ENCODE measurements at places on chromosomes 6 and 20.
A peak's percentile ranks its signal among the peaks of the same experiment; 100 is the strongest.

DNA sequence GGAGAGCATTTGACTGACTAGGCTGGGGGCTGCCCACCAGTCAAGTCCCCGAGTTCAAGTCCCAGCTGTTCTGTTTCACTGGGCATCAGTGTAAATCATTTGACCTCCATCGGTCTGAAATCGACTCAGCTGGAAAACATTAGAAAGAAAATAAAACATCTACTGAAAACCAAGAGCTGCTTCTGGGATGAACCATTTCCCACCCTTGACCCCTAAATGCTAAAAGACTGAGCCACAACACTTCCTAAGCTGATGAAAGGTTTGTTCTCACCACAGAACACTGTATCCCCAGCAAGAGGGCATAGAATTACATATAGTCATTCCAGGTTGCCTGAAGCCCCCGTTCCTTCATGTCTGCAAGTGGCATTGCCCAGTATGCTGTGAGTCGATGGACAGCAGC lies 237.0 kb upstream of the TAB2 start:
- no peak for DNase-seq

DNA sequence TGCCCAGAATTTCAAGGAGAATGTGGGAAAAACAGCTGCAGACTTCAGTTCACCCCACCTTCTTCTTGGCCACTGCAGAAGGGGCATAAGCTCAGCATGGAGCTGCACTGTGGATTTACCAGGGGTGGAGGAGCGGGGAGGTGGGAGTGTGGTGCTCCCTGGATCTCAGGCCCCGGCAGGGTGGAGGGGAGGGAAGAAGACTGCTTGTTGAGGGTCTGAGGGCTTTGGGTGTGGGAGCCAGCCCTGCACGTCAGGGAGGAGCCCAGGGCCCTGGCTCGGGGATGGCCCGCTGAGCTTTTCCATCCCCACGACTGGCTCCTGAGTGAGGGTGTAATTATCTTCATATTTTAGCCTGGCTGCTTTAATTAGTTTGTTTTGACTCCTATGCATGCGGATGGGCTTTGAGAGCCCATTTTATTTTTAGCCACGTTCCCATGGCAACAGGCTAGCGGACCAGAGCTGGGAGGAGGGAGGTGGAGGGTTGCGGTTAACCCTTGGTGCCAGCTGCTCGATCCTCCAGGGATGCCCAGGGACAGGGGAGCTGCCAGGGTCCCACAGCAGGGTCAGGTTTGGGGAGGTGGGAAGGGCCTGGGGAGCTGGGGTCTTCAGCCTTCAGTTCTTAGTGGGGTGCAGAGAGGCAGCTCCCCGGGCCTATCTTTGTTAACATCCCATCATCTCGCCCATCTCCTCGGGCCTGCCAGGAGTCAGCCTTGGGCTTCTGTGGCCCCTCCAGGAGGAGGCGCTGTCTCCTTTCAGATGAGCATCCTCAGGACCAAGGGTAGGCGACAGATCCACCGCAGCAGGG lies 68.2 kb downstream of the RAB44 start:
- peak; percentile 94 for DNase-seq

- no peak for DNase-seq
Observed at GRCh38 chr6:169564453-169565240, 137.2 kb downstream of the WDR27 start.

GRCh38 chr6:168039849-168040248 lies 39.2 kb downstream of the FRMD1 start:
- no peak for DNase-seq

Data from neural progenitor cell (in vitro differentiated cells).